ENCODE measurements at places on chromosomes 7 and 10. TPM values are rescaled to one million over a fixed set of nuclear protein-coding genes. Genes with fewer than 3 reads are reported as not detected.
A peak's percentile ranks its signal among the peaks of the same experiment; 100 is the strongest.

The BCAP29 gene
- total RNA-seq = 89.6 TPM

The C10orf67 gene
- total RNA-seq = not detected

The TMEM184A gene
- total RNA-seq = 0.31 TPM

The SLC26A5 gene
- not detected for total RNA-seq

The OR2A12 gene
- not detected for total RNA-seq

The ASAH2 gene
- total RNA-seq = 11.8 TPM

The NUTM2E gene
- total RNA-seq = 0.20 TPM

The PTPRZ1 gene
- 0.04 TPM for total RNA-seq

The IDI2 gene
- not detected for total RNA-seq

The SAMD9L gene
- total RNA-seq = 0.44 TPM

DNA sequence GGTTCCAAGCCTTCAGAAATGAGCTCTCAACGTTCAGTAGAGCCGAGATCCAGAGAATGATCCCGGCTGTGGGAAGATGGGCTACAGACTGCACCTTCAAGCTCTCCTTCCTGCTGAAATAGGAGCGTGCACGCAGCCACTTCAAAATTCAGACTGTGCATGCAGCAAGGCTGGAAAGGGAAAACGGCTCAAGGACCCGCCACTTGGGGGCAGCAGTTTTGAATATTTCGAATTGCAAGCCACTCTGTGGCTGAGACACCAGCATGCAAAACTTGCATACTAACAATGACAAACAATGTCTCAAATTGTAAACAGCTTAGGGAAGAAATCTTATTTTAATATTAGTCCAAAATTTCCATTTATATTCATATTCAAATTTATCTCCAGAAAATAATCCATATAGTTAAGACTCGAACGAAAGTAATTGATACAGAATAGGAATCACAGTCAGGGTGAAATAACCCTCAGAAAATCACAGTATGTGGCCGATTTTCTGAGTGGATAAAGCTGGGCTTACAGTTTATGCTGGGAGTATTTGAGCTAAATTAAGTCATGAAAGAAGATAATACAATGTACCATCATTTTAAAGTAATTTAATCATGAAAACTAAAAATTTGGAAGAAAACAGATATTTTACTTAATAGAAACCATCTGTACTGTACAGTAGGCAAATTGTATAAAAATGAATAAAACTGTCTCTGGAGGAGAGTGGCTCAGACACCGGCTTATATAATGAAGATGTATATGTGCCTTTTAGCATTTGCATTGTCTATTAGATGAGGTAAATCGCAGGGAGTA is 137.9 kb upstream of the MKI67 start:
- H3K4me1 ChIP-seq = no peaks in the 10 kb centered on the region
- no peaks in the 10 kb centered on the region for H3K36me3 ChIP-seq
- peak; percentile 25 for DNase-seq
- no peak overlapping the region for H3K27ac ChIP-seq

- no peaks in the 10 kb centered on the region for H3K36me3 ChIP-seq
- H3K4me1 ChIP-seq = no peaks in the 10 kb centered on the region
- H3K27me3 ChIP-seq = no peaks in the 10 kb centered on the region
- no peak overlapping the region for H3K4me3 ChIP-seq
- DNase-seq = no peak
These were observed 193.7 kb upstream of the CSTF2T start for GRCh38 chr10:51892965-51893658.

- DNase-seq = peak; percentile 30
- H3K4me1 ChIP-seq = peaks cover 4% of the 10 kb centered on the region
- peaks cover 55% of the 10 kb centered on the region for H3K27me3 ChIP-seq
- no peak overlapping the region for H3K4me3 ChIP-seq
These were observed 5.1 kb downstream of the UNC5B start for GRCh38 chr10:71217266-71218045.

GRCh38 chr7:6268907-6269306 is 3.5 kb downstream of the CYTH3 start:
- no peak for DNase-seq
- H3K36me3 ChIP-seq = no peaks in the 10 kb centered on the region
- H3K27ac ChIP-seq = no peak overlapping the region
- no peaks in the 10 kb centered on the region for H3K27me3 ChIP-seq
- H3K4me1 ChIP-seq = peaks cover 44% of the 10 kb centered on the region
- H3K4me3 ChIP-seq = no peak overlapping the region

- H3K36me3 ChIP-seq = no peaks in the 10 kb centered on the region
- H3K27ac ChIP-seq = no peak overlapping the region
- no peak overlapping the region for H3K4me3 ChIP-seq
- H3K4me1 ChIP-seq = peaks cover 48% of the 10 kb centered on the region
- no peak for DNase-seq
These were observed 743 bp downstream of the ADAP1 start for GRCh38 chr7:953547-954327.

DNA sequence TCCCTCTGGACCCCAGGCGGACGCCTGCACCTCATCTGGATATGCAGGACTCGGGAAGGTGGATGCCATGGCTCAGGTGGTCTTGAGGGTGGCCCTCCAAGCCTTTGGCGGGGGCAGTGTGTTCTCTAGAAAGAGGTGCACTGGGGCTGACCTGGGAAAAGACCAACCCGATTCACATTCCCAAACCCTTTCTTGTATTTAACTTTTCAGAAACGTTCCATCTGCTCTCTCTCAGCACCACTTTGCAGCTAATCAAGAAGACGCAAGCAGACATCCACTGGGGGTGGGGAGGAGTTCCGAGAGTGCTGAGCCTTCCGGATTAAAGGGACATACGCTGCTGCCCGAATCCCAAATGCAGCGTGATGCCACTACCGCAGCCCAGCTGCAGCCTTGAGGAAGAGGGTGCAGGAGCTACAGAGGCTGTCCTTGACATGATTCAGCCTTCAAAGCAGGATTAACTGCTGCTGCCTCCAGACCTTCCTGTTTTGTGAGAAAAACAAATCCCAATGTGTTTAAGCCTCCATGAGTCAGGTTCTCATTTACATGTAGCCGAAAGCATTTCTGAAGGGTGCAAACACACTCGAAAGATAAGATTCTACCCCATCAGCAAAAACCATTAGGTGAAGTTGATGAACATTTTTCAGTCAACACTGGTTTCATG is 39.9 kb downstream of the RBM17 start:
- peaks cover 8% of the 10 kb centered on the region for H3K27me3 ChIP-seq
- H3K4me3 ChIP-seq = no peak overlapping the region
- H3K36me3 ChIP-seq = no peaks in the 10 kb centered on the region
- H3K27ac ChIP-seq = no peak overlapping the region
- DNase-seq = no peak

- H3K4me1 ChIP-seq = peaks cover 2% of the 10 kb centered on the region
- H3K27ac ChIP-seq = peak overlapping the region; percentile 98
- H3K36me3 ChIP-seq = 0 out of 3 replicates have a peak, but pooled peaks cover 2% of the 10 kb centered on the region
- H3K27me3 ChIP-seq = no peaks in the 10 kb centered on the region
These were observed 1.8 kb downstream of the SLK start for GRCh38 chr10:103968441-103969391.

DNA sequence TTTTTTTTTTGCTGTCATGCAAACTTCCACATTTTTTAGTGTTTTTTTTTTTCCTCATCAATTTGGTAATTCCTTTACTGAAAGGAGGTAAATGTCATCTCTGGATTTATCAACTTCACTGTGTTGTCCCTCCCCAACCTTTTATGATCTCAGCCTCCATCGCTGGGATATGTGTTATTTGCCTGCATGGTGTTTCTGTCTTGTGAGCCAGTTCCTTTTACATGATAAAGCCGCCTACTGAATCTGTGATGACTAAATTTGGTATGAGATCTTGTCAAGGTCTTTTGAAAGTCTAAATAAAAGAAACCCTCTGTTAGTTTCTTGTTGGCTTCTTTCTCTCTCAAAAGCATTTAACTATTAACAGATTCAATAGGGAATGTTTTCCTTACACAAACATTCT is 39.3 kb downstream of the TAS2R41 start:
- peaks cover 28% of the 10 kb centered on the region for H3K27me3 ChIP-seq
- no peak overlapping the region for H3K4me3 ChIP-seq
- H3K36me3 ChIP-seq = no peaks in the 10 kb centered on the region
- H3K4me1 ChIP-seq = no peaks in the 10 kb centered on the region

- H3K36me3 ChIP-seq = no peaks in the 10 kb centered on the region
- H3K4me1 ChIP-seq = peaks cover 10% of the 10 kb centered on the region
- peaks cover 38% of the 10 kb centered on the region for H3K27me3 ChIP-seq
- no peak overlapping the region for H3K27ac ChIP-seq
- no peak overlapping the region for H3K4me3 ChIP-seq
- no peak for DNase-seq
These were observed 15.6 kb downstream of the ELN start for GRCh38 chr7:74043523-74043951.

DNA sequence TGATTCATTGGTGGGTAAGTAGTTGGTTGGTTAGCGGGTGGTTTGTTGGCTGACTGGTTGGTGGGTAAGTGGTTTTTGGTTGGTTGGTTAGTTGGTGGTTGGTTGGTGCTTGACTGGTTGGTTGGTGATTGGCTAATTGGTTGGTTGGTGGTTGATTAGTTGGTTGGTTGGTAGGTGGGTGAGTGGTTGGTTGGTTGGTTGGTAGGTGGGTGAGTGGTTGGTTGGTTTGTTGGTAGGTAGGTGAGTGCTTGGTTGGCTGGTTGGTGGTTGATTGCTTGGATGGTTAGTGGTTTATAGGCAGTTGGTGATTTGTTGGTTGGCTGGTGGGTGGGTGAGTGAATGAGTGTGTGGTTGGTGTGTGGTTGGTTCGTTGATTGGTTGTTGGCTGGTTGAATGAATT is 44.2 kb downstream of the CALML3 start:
- H3K4me1 ChIP-seq = peaks cover 15% of the 10 kb centered on the region
- no peak overlapping the region for H3K27ac ChIP-seq
- H3K27me3 ChIP-seq = no peaks in the 10 kb centered on the region
- DNase-seq = no peak
- H3K36me3 ChIP-seq = no peaks in the 10 kb centered on the region

GRCh38 chr10:121183236-121183635 is 332.1 kb downstream of the WDR11 start:
- H3K27me3 ChIP-seq = no peaks in the 10 kb centered on the region
- no peaks in the 10 kb centered on the region for H3K4me1 ChIP-seq
- H3K27ac ChIP-seq = no peak overlapping the region
- H3K4me3 ChIP-seq = no peak overlapping the region

DNA sequence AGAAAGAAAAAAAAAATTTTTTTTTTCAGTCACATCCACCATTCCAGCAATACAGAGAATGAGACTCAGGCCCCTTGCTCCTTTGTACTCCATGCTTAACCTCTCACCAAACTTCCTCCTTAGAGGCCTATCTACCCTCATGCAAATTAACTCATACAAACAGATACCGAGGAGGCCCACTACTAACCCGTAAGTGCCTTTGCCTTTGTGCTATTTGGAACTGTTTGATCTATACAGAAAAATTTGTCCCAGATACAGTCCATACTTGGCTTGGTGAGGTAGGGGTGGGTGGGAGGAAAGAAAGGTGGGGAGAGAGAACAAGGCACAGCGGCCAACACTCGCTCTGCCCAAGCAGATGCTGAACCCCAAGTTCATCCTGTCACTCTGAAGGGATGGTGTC is 87.8 kb upstream of the DUSP5 start:
- H3K27me3 ChIP-seq = no peaks in the 10 kb centered on the region
- no peak overlapping the region for H3K4me3 ChIP-seq
- no peak for DNase-seq
- no peaks in the 10 kb centered on the region for H3K36me3 ChIP-seq

- DNase-seq = no peak
- H3K4me1 ChIP-seq = no peaks in the 10 kb centered on the region
- H3K36me3 ChIP-seq = no peaks in the 10 kb centered on the region
These were observed 291.7 kb upstream of the HABP2 start for GRCh38 chr10:113261161-113261560.

- no peak overlapping the region for H3K4me3 ChIP-seq
- no peaks in the 10 kb centered on the region for H3K4me1 ChIP-seq
- peaks cover 41% of the 10 kb centered on the region for H3K27me3 ChIP-seq
- H3K27ac ChIP-seq = no peak overlapping the region
- DNase-seq = no peak
These were observed 38.1 kb downstream of the CDHR3 start for GRCh38 chr7:106001196-106001595.

GRCh38 chr7:148014541-148014940 is 576.0 kb upstream of the C7orf33 start:
- no peaks in the 10 kb centered on the region for H3K36me3 ChIP-seq
- no peak for DNase-seq
- no peaks in the 10 kb centered on the region for H3K27me3 ChIP-seq
- H3K4me1 ChIP-seq = no peaks in the 10 kb centered on the region

DNA sequence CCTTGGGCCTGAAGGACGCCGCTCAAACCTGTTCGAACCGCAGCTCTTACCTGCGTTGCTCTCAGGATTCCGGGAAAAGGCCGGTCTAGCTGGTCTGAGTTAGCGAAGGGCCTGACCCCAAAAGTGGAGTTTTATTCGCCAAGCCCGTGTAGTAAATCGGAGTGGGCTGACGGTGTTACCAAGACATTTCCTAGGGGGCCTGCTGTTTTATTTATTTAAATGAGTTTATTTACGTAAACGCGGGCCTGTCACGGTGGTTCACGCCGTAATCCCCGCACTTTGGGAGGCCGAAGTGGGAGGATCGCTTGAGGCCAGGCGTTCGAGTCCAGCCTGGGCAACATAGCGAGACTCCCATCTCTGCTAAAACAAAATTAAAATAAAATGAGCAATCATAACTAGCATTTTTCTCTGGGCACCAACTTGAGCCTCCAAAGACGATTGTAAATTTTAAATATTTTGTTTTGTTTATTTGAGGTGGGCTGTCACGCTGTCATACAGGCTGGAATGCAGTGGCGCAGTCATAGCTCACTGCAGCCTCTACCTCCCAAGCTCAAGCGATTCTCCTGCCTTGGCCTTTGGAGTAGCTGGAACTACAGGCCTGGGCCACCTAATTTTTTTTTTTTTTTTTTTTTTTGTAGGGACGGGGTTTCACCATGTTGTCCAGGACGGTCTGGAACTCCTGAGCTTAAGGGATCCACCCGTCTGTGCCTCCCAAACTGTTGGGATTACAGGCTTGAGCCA is 903 bp downstream of the ZNF655 start:
- no peaks in the 10 kb centered on the region for H3K27me3 ChIP-seq
- peaks cover 78% of the 10 kb centered on the region for H3K36me3 ChIP-seq

DNA sequence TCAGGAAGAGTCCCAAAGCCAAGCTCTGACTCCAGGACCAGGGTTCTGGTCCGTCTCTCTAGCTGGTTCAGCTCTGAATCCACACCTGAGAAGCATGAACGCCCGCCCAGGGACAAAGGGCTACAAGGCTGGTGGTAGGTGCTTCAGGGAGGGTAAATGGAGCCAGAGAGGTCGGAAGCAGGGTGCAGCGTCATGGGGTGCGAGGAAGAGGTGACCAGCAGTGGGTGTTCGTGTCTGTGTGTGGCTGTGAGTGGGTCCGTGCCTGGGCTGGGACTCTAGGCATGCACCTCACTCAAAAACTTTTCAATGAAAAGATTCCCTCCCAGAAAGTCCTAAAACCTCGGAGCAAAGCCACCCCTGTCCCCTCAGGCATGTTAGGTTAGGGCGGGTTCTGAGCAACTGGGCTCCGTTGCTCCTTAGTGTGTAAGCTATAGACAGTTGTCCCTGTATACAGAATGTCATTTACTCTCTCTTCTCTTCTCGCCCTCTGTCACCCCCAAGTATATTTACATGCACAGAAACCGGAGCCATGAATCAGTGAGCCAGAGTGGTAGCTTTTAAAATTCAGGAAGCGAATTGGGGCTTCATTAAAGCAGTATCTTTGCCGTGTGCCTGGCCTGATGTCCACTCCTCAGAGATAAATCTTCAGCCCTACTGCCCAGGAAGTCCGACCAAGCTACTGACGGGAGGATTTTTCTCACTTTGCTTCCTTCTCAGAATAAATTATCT is 12.3 kb upstream of the GATA3 start:
- peaks cover 14% of the 10 kb centered on the region for H3K4me1 ChIP-seq
- no peak overlapping the region for H3K27ac ChIP-seq
- no peak for DNase-seq
